ENCODE measurements at places on chromosomes 1 and 21.

GRCh38 chr1:1419363-1419812 lies 1.7 kb downstream of the ANKRD65 start:
- DNase-seq, result no peak

DNA sequence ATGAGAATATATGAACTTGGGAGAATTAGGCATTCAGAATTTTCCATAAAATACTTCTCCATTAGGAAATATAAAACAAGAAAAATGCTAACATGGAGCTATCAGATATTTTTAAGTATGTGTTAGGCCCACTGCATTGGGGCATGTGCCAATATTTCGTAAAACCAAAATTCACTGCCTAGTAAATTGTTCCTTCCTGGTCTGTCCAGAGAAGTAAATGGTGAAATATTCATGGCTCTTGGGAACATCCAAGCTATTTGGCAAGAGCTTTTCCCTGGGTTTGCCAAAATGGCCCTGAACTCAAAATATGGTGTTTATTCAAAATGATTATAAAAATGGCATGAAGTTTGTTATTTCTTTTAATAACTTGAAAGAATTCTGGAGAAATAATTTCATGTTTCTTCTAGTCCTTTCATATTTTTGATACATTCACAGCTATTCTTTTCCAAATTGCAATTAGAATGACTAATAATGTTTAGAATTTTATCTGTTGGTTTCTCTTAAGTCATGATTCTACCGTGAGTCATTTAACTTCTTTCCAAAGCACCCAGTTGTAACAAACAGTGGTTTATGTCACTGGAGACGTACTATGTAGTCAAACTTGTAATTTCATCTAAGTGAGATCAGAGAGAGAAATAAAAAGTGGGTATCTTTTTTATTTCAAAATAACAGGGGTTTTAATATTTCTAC lies 25.7 kb upstream of the SLC19A2 start:
- DNase-seq, result no peak

GRCh38 chr1:15283526-15283925 lies 36.5 kb downstream of the FHAD1 start:
- DNase-seq, result no peak

DNA sequence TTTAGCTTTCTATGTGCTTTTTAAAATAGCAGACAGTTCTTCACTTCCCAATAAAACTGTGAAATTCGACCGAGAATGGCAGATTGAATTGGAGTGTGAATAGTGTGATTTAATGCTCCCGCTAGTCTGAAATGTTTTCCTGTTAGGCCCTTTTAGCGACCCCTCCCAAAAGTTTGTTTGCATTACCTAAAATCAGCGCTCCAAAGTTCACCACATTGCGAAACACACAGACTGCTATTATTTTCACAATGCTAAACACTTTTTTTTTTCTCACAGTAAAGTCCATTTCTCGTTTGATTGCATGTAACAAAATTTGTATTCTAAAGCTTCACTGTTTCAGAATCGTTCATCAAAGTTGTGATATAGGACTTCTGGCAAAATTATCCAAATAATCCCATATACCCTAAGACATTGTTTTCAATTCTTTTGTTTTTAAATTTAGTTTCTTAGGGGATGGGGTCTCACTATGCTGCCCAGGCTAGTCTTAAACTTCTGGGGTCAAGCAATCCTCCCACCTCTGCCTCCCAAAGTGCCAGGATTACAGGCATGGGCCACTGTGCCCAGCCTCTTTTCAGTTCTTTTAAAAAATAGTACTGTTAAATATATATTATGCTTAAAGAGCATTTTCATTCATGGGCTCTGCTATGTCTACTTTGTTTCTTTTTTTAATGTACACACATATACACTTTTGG lies 76.5 kb upstream of the USH2A start:
- DNase-seq, result no peak

DNA sequence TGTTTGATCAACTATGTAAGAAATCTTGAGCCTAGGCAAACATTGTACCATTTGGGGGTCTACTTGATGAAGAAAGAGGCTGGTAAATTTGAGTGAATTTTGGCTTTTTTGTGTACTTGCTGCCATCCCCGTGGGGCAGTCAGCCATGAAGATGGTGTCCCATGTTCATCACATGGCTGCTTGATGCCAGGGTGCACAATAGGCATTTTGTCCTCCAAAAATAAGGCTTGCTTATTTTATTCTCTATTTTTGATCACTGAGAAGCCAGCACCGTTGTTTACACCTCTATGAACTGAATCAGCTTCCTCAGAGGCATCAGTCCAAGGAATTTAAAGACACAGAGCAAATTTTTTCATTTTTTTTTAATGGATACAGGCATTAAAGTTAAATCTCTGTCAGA lies 1195.7 kb downstream of the AMY1C start:
- DNase-seq, result no peak

DNA sequence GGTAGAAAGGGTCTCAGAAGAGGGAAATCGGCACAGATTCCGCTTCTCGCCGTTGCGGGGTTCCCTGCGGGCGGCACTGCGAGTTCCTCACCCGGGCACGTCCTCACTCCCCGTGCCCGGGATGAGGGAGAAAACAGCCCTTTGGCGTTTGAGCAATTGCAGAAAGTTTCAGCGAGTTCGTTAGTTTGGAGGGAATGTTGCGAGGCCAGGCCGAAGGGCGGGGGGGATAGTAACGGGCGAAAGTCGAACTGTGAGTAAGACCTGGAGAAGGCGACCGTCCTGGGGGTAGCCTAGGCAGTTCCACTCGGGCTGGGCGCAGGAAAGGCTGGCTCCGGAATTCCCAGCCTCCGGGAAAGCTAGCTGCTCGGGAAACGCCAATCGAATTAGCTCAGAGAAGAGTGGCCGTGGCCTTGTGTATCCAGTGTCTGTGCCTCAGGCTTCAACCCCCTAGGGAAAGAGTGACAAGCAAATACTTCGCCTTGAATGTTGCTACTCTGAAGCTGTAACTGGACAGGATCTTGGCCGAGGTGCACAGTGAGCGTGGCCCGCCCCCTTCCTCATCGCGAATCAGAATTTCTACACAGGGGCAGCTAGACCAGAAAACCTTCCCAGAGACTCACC lies 787 bp downstream of the PTGFR start:
- no peak for DNase-seq

DNA sequence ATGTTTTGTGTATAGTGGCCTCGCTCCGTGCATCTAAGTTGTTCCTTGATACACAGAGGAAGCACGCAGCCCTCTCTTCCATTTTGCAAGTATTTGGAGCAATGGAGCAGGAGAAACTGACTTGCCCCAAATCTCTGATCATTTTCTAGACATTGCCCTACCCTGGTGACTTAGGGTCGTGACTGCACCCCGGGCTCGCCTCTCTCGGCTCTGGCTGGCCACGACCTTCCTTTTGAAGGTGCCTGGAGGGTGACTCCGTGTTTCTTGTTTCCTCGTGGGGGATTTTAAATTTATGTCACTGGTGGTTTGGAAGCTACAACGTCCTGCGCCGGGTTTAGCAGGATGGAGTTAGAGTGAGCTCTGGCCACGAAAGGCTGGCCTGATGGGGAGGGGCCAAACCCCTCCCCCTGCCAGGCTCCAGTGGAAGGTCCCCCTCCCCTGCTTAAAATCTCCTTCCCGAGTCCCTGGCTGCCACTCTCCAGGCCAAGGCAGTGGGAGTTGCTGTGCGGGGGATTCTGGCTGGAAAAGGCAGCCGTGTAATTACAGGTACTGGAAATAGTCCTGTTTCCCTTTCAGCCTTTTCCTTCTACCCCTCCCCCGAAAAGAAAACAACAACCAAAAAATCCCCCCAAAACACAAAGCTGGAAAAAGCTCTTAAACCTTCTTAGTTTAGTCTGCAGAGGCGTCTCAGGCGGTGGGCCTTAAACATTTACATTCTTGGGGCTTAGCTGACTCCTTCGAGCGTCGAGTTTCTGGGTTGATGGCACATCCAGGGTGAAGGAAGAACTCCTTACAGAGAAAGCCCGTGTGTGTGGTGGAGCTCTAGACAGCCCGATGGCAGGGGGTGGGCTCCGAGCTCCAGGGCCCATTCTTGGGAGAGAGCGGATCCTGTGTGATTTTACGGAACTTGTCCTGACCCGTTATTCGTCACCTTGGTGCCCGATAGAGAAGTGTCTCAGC lies 28.1 kb downstream of the SPSB1 start:
- DNase-seq, result no peak

DNA sequence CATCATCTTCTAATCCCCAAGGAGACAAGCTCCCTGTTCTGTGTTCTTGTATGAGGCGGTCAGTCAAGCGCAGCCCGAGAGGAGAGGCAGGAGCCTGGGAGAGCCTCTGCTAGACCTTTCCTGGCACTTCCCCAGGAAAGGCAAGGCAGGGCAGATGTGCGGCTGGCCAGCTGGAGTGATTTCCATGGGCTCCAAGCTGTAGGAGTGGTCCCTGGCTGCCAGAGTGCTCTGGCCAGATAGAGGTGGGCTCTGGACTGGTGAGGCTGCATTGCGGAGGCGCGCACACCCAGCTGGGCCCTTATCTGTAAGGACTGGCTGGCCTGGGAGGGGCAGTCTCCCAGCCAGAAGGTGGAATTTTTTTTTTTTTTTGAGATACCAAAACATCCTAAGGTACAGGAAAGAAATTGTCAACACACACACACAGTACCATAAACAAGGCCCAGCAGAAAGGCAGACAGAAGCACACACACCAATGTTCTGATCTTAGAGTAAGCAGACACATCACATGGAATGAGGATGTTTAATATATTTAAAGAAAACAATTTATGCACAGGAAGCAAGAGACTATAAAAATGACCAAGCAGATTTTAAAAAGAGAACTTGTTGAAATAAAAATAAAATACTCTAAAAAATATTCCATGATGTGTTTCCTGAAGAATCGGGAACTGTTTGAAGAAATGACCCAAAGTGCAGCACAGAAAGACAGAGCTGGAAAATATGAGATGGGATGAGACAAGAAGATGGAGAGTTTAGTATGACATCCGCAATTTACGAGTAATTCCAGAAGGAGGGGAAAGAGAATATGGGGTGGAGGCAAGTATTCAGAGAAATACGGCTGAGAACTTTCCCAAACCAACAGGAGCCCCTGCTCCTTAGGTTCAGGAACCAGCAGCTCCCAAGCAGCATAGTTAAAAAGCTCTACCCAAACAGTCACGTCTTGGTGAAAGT lies 13.4 kb downstream of the IBA57 start:
- DNase-seq, result no peak

DNA sequence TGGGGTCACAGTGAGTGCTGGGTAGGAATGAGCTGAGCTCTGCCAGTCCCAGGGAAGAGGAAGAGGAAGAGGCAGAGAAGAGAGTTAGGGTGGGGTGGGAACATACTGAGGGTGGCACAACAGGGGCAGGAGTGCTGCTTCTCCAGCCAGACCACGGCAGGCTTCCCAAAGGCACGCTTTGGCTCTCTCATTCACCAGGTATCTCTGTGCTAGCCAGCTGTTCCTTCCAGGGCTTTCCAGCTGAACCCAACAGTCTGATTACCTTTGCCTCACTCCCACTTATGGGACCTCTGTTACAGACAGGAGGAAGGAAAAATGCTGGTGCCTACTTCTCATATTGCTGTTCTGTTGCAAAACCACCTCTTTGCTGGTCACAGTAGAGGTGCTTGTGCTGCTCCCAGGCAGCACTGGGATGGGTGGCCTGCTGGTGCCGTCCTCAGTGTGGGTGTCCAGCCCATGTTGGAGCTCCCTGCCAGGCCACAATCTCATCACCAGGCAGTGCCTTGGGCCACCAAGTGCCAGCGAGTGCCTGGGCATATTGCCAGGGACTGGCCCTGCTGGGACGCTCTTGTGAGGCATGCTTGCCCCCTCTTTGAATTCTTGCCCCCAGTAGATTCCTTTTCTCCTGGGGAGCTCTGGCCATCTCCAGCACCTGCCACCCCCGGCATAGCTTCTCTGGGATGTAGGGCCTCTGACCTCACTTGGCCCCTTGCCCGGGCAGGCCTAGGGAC lies 2.1 kb downstream of the ADORA1 start:
- no peak for DNase-seq

DNA sequence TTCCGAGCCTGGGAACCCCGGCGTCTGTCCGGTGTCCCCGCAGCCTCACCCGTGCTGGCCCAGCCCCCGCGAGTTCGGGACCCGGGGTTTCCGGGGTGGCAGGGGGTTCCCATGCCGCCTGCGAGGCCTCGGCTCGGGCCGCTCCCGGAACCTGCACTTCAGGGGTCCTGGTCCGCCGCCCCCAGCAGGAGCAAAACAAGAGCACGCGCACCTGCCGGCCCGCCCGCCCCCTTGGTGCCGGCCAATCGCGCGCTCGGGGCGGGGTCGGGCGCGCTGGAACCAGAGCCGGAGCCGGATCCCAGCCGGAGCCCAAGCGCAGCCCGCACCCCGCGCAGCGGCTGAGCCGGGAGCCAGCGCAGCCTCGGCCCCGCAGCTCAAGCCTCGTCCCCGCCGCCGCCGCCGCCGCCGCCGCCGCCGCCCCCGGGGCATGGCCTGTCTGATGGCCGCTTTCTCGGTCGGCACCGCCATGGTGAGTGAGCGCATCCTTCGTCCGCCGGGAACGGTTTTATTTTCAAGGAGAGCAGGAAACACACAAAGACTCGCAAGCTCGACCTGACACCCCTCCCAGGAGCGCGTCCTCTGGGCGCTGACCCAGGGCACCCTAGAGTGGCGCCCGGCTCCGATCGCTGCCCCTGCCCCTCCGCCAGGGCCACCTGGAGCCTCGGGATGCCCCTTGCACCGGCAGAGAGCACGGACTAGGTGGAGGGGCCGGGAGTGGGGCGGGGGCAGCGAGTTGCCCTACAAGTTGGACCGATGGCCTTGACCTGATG lies at the start of gene ABCG1:
ABCG1 (plus strand) TSS at position 305 of the 770 bp plus-strand sequence; CDS start at position 428, 123 bp downstream.
- DNase-seq, result no peak

GRCh38 chr1:204983881-204984280 lies 59.1 kb upstream of the CNTN2 start:
- DNase-seq, result no peak

GRCh38 chr1:112712701-112713128 lies 2.4 kb downstream of the PPM1J start:
- no peak for DNase-seq

GRCh38 chr1:91520942-91521507 lies 20.4 kb downstream of the CDC7 start:
- DNase-seq, result no peak

GRCh38 chr1:15420853-15421465 lies 11.3 kb downstream of the EFHD2 start:
- DNase-seq, result no peak

DNA sequence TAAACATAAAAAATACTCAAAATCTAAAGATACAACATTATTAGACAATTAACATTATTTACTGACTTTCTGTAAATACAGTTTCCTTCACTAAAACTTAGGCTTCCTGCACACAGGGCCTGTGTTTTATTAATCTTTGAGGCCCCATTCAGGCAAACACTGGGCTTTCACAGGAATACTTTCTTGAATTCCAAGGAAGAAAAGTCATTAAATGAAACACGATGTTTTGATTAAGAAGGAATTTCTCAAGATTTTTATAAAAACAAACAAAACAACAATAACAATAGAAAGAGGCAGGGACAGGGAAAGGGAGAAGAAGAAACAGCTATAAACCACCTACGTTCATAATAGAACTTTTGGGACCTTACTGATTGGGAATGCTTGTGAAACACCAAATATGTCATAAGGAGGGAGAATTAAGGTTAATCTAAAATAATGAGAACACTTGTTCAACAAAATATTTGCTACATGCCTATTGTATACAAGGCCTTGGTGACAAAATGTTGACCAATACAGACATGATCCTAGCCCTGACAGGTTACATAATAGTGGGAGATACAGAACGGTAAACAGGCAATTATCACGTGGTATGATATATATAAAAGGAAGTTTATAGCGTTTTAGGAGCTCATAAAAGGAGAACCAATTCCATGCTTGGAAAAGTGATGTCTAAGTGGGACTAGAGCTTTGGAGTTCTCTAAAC lies 3.6 kb downstream of the DDAH1 start:
- DNase-seq, result no peak

GRCh38 chr1:160425847-160426246 lies 25.5 kb downstream of the VANGL2 start:
- DNase-seq, result no peak
